ENCODE measurements at places on chromosomes 12 and 14. TPM values are rescaled to one million over a fixed set of nuclear protein-coding genes. Genes with fewer than 3 reads are reported as not detected.

The TMTC2 gene
- 40.5 TPM for polyA plus RNA-seq

DNA sequence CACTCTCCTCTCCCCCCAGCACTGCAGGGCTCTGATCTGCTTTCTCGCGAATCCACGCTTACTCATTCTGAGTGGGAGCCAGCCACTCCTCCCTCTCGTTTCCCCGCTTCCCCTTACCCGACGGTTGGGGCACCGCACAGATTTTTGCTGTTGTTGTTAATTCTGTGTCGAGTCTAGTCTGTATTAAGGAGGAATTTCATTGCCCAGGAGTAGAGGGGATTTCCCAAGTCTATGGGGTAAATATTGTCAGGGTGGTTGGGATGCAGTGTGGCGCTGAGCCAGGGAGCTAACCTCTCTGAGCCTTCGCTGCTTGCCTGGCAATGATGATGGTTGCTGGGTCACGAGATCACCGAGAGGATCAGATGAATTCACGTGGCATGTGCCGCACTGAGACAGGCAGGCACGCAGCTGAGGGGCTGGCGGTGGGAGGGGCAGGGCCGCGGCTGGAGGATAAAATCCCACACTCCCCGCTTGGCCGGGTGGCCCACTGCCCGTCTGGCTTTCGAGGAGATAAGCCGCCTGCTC, 18.5 kb downstream of the NCOR2 start:
- no peak for DNase-seq

DNA sequence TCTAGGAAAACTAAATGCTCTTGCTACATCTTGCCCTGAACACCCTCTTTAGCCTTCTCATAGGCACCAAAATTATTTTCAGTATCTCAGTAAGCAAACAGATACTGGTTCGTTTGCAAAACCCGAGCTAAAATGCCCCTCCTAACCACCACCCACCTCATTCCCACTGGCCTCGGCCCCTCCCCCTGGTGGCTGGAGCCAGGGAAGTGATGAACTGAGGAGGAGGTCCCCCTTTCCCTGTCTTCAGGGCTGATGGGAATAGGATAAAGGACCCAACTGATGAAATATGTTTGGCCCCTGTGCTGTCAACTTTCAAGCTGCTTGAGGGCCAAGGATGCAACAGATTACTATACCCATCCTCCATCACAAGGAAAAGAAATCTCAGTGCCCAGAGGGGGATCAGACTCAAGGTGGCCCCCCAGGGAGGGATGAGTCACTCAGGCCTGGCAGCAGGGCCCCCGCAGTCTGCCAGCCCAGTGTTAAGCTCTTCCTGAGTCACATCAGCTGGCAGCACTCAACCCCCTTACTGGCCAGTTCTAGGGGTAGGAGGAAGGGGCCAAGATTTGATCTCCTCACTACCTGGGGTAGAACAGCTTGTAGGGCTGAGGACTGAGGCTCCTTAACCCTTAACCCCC, 1.7 kb downstream of the ANKRD52 start:
- DNase-seq = no peak

- DNase-seq = no peak
Measured at GRCh38 chr12:41418586-41418985, 230.5 kb downstream of the PDZRN4 start.

DNA sequence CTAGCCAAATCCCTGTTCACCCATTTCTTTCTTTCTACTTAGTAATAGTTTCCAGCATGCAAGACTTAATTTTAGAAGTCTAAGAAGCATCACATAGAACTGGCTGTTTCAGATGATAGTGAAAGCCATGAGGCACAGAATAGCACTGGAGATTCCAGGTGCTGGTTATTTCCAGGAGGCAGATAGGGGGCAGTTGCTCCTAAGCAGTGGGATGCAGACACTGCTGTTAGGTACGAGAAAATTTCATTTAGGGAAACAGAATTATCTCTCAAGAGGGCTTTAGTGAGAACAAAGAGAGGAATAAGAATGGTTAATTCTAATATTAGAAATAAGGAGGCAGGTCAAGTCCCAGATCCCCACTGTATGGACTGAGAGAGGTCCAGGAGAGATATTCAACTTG, 3.6 kb upstream of the MDGA2 start:
- no peak for DNase-seq

The ADCY6 gene
- 71.6 TPM for polyA plus RNA-seq

- DNase-seq = no peak
Measured at GRCh38 chr12:95201056-95201670, 16.1 kb downstream of the FGD6 start.

DNA sequence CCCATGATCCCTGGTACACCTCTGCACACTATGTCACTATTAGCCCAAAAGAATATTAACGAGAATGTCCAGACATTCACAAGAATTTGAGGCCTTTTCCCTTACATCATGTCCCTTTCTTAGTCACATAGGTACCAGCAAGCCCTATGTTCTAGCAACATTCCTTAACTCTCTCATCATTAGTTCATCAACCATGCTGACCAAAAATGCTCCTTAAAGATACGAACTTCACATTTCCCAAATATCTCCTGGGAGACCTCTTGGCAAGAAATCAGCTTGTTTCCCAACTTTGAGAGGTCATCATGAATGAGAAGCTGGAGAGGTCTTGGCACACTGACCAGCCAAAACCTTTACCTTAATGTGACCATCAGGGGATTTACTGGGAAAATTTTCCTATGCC, 4.6 kb downstream of the SALL2 start:
- DNase-seq = no peak

The CARMIL3 gene
- polyA plus RNA-seq = 1.0 TPM

GRCh38 chr14:81434230-81434629, 34.1 kb upstream of the STON2 start:
- no peak for DNase-seq

GRCh38 chr14:90568405-90568804, 171.6 kb downstream of the CALM1 start:
- DNase-seq = no peak
